BJ (cell line): ENCODE measurements at places on chromosomes 12 and 14.

- DNase-seq, result no peak
Observed at GRCh38 chr14:35121026-35121886, 534 bp downstream of the PPP2R3C start.

DNA sequence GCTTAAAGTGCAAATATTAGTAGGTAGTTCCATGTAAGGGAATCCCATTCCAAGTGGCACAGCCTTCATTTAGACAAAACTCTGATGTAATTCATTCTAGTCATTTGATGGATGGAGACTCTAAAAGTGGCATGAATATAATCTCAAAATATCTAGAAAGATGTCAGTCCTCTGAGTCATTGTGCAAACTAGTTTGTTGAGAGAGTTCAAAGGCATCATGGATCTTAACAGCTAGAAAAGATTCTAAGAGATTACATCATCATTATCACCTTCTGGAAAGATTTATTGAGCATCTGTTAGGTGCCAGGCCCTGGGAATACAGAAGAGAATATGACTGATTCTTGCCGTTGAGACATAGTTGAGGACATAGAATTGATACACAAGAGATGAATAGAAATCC lies 30.7 kb downstream of the CRADD start:
- DNase-seq, result no peak

DNA sequence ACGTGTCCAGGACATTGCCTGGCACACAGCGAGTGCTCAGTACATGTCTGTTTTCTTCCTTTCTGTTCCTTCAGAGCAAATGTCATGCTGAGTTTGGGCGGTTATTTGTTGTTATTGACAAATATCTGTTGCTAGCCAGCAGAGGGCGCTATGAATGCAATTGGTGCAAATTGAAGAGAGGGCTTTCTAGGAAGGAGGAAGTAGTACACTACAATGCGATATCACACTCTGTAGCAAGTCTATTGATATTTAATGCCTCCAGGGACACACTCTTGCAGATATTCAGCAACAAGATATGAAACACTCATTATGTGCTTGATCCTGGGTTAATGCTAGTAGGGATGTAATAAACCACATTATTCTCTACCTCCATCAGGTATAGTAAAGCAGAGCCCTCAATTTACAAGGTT lies 267.3 kb upstream of the SRRM4 start:
- no peak for DNase-seq

DNA sequence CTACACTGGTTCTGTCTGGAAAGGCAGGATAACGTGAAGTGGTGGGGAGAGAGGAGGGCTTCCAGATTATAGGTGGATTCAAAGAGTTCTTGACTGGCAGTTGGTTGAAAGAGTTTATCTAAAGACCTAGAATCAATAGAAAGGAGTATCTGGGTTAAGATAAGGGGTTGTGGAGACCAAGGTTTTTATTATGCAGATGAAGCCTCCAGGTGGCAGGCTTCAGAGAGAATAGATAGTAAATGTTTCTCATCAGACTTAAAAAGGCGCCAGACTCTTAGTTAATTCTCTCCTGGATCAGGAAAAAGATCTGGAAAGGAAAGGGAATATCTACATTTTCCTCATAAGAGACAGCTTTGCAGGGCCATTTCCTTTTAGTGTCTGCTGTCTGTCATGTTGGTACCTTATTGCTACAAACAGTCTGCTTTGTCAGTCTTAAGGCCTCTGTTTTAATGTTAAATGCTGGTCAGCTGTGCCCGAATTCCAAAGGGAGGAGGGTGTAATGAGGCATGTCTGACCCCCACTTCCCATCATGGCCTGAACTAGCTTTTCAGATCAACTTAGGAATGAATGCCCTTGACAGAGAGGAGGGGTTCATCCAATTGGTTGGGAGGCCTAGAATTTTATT lies 401.3 kb downstream of the FUT8 start:
- no peak for DNase-seq

- no peak for DNase-seq
Observed at GRCh38 chr12:110174373-110174996, 50.3 kb downstream of the IFT81 start.

DNA sequence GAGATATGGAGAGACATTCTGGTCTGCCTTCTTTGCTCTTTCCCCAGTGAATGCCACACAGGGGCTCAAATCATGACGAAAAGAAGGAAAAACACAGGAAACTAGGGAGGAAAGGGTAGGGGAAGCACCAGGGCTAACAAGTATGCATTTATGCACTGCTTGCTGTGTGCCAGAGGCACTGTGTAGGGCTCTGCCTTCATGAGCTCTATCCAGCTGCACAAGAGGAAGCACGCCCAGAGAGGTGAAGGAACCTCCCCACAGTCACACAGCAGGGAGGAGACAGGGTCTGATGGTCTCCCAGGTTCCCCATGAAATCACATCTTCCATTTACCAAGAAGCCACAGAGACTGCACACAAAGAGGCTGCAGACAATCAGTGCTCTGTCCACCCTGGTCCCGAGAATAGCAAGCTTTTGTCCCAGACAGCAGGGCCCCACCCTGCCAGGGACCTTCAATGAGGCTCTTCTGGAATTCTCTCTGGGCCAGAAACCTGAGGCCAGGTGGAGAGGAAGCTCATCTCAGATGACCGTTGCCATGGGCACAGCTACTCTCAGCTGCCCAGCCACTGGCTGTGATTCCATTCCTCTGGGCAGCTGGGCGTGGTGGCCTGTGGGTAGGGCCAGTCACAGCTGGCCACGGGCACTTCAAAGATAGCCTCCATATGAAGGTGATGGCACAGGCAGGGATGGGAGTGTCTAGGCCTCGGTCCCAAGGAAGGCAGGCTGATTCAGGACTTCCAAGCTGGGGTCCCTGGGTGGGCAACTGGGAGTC lies 7.3 kb upstream of the TRPV4 start:
- DNase-seq, result no peak

DNA sequence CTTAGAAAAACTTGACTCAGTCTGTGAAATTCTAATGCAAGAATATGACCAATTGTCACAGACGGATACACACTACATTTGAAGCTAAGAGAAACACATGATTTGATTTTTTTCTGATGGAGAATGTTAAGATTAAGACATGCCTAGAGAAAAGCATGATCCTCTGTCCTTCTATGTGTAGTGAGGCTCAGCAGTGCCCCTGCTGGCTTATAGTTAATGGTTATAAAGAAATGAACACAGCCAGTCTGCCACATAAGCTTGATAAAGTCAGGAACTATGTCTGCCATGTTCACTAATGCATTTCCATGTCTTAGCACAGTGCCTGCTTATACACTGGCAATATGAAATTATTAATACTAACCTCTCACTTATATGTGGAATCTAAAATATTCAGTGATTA lies 168.1 kb upstream of the DAAM1 start:
- DNase-seq, result no peak

- no peak for DNase-seq
Observed at GRCh38 chr12:124321556-124322270, 26.8 kb downstream of the RFLNA start.

DNA sequence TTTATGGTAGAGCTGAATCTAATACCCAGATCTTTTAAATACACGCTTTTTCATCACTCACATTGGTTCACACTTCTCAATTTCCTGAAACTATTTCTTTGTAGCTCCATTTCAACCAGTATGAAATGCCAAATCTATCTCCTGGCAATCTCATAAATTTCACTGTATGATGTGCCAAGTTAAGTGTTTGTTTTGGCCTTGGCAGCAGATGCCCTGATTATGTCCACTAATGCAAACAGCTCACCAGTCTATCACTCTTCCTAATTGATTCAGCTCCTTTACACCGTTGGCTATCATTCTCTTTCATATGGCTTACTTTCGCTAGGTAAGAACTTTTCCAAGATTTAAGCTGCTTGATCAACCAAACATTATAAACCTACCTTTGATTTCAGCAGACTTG lies 58.6 kb downstream of the ZFC3H1 start:
- no peak for DNase-seq

DNA sequence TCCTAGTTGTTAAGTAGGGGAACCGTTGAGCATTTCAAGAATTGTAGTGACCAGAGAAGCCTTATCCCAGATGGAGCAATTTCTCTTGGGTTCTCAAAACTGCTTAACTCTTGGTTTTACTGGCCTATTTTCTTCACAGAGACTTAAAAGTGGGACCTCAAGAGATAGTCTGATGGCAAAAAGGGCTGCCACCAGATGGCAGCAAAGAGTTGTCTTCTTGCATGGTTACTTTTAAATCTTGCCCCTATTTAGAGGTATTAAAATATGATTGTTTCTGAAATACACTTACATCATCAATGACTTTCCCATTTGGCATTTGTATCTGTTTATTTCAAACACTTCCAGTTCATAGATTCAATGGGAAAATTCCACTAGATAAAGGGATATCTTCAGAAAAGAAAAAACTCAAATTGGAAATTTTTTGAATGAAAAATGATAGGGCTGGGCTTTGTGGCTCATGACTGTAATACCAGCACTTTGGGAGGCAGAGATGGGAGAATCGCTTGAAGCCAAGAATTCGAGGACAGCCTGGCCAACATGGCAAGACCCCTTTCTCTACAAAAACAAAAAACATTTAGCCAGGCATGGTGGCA lies 69.9 kb upstream of the CNTN1 start:
- DNase-seq, result no peak

DNA sequence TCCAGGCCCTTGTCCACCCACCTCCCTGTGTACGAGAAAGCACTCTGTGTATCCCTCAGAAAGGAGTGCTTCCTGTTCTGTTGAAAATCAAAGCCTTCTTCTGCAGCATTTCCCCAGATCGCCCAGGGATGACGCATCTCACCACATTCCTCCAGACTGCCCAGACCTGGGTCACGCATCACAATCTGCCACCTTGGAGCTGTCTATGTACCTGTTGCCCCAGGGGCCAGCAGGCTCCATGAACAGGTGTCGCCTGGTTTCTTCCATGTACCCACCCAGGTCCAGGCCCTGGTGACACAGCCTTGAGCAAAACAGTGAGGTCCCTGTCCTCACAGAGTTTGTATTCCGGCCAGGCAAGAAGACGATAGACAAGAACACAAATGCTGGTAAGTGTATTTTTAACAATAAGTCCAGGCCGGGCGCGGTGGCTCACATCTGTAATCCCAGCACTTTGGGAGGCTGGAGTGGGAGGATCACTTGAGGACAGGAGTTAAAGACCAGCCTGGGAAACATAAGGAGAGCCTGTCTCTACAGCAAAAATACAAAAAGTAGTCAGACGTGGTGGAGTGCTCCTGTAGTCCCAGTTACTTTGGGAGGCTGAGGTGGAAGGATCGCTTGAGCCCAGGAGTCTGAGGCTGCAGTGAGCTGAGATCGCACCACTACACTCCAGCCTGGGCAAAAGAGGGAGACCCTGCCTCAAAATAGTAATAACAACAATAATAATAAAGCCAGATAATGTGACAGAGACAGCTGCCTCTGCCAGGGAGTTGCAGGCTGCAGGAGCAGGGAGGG lies 6.8 kb upstream of the PPP1R13B start:
- no peak for DNase-seq

DNA sequence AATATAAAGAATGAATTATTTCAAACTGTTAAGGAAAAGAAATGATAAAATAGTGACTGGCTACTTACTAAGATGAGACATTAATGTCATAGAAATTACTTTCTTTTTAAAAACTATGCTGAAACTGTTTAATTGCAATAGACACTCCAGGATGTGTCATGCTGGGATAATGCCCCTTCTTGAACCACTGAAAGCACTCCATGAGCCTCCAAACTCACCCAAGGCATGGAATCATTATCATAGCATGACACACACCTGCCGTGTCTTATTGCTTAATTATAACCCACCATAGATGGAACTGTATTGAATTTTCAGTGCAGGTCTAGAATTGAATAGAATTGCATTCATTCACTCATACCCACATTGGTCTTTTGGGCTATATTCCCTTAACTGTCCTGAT lies 4.3 kb downstream of the MBIP start:
- no peak for DNase-seq

GRCh38 chr12:53220694-53221202 lies 11.3 kb downstream of the RARG start:
- peak; percentile 69 for DNase-seq

DNA sequence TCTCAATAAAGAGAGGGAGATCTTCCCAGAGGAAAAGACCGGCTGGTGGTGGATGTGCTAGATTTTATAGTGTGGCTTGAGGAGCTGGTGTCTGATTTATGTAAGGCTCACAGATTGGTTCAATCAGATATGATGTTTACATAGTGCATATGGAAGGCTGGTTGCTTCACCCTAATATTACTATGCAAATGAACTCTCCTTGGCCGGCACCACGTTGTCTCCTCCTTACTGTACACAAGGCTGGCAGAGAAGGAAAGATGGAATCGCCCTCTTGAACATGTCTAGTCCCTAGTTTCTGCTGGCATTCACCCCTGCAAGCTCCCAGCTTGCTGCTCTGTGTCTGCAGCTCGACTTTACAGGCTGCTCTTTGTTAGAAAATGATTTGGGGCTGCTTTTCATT lies 8.9 kb downstream of the FAM186A start:
- DNase-seq, result no peak

DNA sequence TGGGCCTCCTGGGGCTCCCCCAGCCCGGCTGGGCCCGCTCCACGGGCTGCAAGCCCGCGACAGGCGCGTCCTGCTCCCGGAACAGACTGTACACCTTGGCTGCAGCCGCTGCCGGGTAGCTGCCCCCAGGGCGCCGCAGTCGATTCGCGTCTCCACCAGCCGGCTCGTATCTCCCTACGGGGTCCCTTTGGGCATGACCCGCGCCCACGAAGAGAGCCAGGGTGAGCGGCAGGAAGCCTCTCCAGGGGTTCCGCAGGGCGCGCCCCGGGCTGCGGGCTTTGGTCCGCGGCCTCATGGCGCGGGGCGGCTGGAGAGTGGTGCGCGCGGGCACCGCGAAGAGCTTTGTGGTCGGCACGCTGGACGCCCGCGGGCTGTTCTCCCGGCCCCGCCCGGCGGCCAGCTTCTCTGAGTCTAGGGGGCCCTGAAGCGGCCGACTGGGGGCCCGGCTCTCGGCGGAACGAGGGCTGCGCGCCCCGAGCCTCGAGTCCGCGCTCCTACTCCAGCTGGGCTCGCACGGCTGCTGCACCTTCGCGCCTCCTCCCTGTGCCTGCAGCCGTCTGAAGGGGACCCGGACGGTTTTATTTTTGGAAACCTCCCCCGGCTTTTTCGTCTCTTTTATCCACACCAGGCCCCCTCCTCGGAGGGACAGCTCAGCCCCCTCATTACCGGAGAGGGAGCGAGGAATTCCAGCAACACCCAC lies at the start of gene LTBP2:
TSS of gene LTBP2 (minus strand) at position 588 of the 700 bp plus-strand sequence. CDS start at position 295, 293 bp downstream.
- no peak for DNase-seq

GRCh38 chr14:85947461-85948139 lies 417.7 kb downstream of the FLRT2 start:
- no peak for DNase-seq

- peak; percentile 52 for DNase-seq
Observed at GRCh38 chr12:131949431-131950181, at the start of gene EP400. EP400 (plus strand) TSS chr12:131949942; CDS start chr12:131960620, 10,678 bp downstream.

DNA sequence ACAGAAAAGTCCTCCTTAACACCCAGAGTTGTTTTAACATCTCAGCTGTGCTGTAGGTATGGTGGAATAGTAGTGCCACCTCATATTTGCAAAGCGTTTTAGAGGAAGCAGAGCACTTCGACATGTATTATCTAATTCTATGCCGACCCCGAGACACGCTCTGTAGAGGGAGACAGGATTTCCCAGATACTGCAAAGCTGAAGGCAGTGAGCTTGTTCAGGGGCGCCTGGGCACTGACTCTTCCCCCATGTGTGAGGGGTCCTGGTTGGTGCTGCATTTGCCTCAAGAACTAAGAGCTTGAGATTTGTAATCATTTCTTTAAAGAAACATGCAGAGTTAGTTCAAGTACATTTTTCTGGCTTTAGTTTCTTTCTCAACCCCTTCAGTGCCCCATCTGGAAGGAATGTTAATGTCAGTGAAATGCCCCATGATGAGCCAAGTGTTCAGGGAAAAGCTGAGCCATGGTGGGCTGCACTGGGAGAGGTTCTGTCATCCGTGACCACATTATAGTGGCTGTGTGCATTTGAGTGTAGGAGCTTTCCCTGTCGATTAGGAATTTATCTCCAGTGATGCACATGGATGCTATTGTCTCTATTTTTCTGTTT lies 66.3 kb downstream of the MBIP start:
- DNase-seq, result no peak
